Daoy (cell line): ENCODE measurements at places on chromosomes 3 and 15. TPM values are rescaled to one million over a fixed set of nuclear protein-coding genes. Genes with fewer than 3 reads are reported as not detected.

- no peak for DNase-seq
These were observed 5.3 kb upstream of the SPRED1 start for GRCh38 chr15:38247336-38247735.

DNA sequence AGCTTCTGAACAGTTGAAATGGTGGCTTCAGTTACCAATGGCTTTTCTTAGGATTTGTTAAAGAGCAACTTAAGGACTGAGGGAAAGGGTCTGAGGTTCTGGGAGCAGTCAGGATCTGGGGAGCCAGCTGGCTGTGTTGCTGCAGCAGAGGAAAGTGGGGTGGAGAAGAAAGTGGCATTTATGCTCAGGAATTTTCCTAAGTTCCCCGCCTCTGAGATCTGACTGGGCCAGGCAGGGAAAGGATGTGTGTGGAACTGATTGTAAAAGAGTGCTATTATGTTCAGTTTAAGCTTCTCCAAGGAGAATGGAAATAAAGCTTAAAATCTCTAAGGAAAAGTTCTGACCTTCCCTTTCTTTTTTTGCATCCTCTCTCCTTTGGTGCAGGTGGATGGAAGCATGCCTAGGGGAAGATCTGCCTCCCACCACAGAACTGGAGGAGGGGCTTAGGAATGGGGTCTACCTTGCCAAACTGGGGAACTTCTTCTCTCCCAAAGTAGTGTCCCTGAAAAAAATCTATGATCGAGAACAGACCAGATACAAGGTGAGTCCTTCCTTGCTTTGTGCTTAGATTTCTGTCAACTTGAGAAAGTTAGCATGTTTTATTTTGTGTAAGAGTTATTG is 37.8 kb downstream of the IQGAP1 start:
- no peak for DNase-seq

GRCh38 chr15:31202953-31203352 is 101.4 kb upstream of the TRPM1 start:
- DNase-seq = no peak

The IP6K2 gene
- 38.5 and 41.6 TPM in 2 replicates for total RNA-seq

The FAM81A gene
- total RNA-seq = 1.4 and 1.6 TPM in 2 replicates

The LCTL gene
- total RNA-seq = 0.57 TPM in 1 of 2 replicates, not detected in the other

The SH2D7 gene
- total RNA-seq = not detected in 2 replicates
